ENCODE measurements at places on chromosomes 5 and 9. TPM values are rescaled to one million over a fixed set of nuclear protein-coding genes. Genes with fewer than 3 reads are reported as not detected.

The IL3 gene
- total RNA-seq = not detected

The OGN gene
- total RNA-seq = not detected

The HRCT1 gene
- 1.7 TPM for total RNA-seq

The CNTFR gene
- not detected for total RNA-seq

The HEMGN gene
- total RNA-seq = not detected

The LHFPL2 gene
- 19.4 TPM for total RNA-seq

- no peaks in the 10 kb centered on the region for H3K4me1 ChIP-seq
- no peak overlapping the region for H3K4me3 ChIP-seq
- H3K27ac ChIP-seq = no peak overlapping the region
- peaks cover 5% of the 10 kb centered on the region for H3K36me3 ChIP-seq
- H3K27me3 ChIP-seq = no peaks in the 10 kb centered on the region
Measured at GRCh38 chr9:96412174-96412913, 5.8 kb downstream of the ZNF367 start.

DNA sequence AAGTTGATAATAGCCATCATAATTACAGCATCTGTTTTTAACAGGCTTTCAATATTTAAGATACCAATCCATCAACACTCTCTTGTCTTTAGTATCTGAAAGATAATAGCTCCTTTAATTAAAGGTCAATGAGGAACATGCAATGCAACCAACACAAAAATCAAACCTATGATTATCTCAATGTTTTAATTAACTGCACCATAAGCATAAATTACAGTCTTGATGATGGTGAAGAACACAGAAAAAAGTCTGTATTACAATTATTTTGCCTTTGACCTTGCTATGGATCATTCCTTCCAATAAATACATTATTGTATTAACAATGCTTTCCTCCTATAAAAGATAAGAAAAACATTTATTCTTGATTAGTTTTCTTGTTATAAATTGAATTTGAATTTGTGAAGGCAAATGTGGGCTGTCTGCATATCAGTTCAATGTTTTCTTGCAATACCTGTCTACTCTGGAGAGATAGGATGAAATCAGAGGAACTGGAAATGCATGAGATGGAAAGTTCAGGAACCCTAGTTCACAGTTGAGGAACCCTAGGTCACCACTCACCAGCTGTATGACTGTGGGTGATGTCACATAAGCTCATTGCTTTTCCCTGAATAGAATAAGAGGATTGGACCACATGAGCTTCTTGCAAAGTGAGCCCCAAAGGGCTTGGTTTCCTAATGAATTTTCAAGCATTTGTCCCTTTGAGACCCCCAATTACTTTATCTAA, 58.5 kb upstream of the ANXA1 start:
- peaks cover 7% of the 10 kb centered on the region for H3K4me1 ChIP-seq
- no peak overlapping the region for H3K27ac ChIP-seq
- H3K36me3 ChIP-seq = no peaks in the 10 kb centered on the region
- DNase-seq = no peak
- H3K4me3 ChIP-seq = peak overlapping the region; percentile 27
- no peaks in the 10 kb centered on the region for H3K27me3 ChIP-seq

- H3K36me3 ChIP-seq = no peaks in the 10 kb centered on the region
- peak; percentile 32 for DNase-seq
- peak overlapping the region; percentile 82 for H3K4me3 ChIP-seq
- peak overlapping the region; percentile 60 for H3K27ac ChIP-seq
- H3K4me1 ChIP-seq = peaks cover 14% of the 10 kb centered on the region
Measured at GRCh38 chr5:18745042-18745987, 1111.1 kb downstream of the TAF11L14 start.

- H3K4me3 ChIP-seq = no peak overlapping the region
- no peaks in the 10 kb centered on the region for H3K27me3 ChIP-seq
- H3K36me3 ChIP-seq = no peaks in the 10 kb centered on the region
- H3K4me1 ChIP-seq = no peaks in the 10 kb centered on the region
- no peak overlapping the region for H3K27ac ChIP-seq
Measured at GRCh38 chr5:154653418-154653763, 101.8 kb upstream of the LARP1 start.

- H3K4me3 ChIP-seq = no peak overlapping the region
- H3K36me3 ChIP-seq = no peaks in the 10 kb centered on the region
- H3K4me1 ChIP-seq = no peaks in the 10 kb centered on the region
- no peak for DNase-seq
Measured at GRCh38 chr9:18228101-18228500, 245.9 kb upstream of the ADAMTSL1 start.

- no peaks in the 10 kb centered on the region for H3K36me3 ChIP-seq
- peaks cover 6% of the 10 kb centered on the region for H3K4me1 ChIP-seq
- peaks cover 3% of the 10 kb centered on the region for H3K27me3 ChIP-seq
- peak; percentile 25 for DNase-seq
Measured at GRCh38 chr5:52692039-52692438, 95.7 kb upstream of the ITGA1 start.

GRCh38 chr5:86977190-86977589, 290.5 kb upstream of the RASA1 start:
- H3K27me3 ChIP-seq = no peaks in the 10 kb centered on the region
- H3K4me1 ChIP-seq = peaks cover 21% of the 10 kb centered on the region
- no peak overlapping the region for H3K4me3 ChIP-seq
- no peak overlapping the region for H3K27ac ChIP-seq
- no peak for DNase-seq

- DNase-seq = no peak
- no peak overlapping the region for H3K27ac ChIP-seq
- H3K36me3 ChIP-seq = no peaks in the 10 kb centered on the region
- H3K4me3 ChIP-seq = no peak overlapping the region
Measured at GRCh38 chr5:160926428-160926827, 74.4 kb upstream of the ATP10B start.

GRCh38 chr5:6158974-6159831, 219.1 kb downstream of the MED10 start:
- DNase-seq = peak; percentile 100
- H3K36me3 ChIP-seq = no peaks in the 10 kb centered on the region
- peak overlapping the region; percentile 86 for H3K27ac ChIP-seq
- peaks cover 43% of the 10 kb centered on the region for H3K4me1 ChIP-seq
- no peaks in the 10 kb centered on the region for H3K27me3 ChIP-seq
- peak overlapping the region; percentile 49 for H3K4me3 ChIP-seq

DNA sequence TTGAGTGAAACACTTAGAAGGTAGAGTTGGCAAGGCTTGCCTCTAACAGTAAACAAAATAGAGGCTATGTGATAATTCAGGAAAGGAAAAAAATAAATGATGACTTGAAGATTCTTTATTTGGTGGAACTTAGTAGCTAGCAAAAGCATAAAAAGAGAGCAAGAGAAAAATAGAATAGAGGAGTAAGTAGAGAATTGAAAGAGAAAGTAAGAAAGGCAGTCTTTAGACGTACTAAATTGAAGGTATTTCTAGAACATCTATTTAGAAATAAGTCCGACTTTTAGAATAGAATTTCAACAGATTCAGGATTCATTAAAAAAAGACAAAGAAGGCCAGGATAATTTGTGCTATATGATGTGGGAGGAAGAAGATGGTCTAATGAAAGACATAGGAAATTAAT, 128.1 kb upstream of the MINAR2 start:
- H3K27me3 ChIP-seq = no peaks in the 10 kb centered on the region
- no peaks in the 10 kb centered on the region for H3K4me1 ChIP-seq

DNA sequence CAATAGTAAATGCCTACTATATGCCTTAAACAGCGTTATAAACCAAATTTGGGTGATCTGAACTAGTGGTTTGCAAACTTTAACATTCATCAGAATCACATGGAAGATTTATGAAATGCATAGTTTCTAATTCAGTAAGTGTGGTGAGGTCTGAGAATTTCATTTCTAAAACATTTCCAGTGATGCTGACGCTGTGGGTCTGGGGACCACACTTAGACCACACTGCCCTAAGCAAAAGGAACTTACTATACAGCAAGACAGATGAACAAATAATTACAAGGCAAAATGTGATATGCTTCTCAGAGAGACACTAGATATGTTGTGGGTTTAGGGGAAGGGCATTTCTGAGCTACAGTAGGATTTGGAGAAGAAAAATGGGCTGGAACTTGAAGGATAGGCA, 72.6 kb downstream of the OXCT1 start:
- no peak for DNase-seq
- H3K36me3 ChIP-seq = peaks cover 5% of the 10 kb centered on the region
- no peak overlapping the region for H3K27ac ChIP-seq
- H3K4me1 ChIP-seq = peaks cover 33% of the 10 kb centered on the region
- H3K4me3 ChIP-seq = no peak overlapping the region
- no peaks in the 10 kb centered on the region for H3K27me3 ChIP-seq

GRCh38 chr5:169812786-169813185, 167.5 kb downstream of the INSYN2B start:
- H3K27ac ChIP-seq = no peak overlapping the region
- H3K27me3 ChIP-seq = no peaks in the 10 kb centered on the region
- DNase-seq = no peak

GRCh38 chr9:12166518-12166917, 526.7 kb upstream of the TYRP1 start:
- no peak for DNase-seq
- H3K27ac ChIP-seq = no peak overlapping the region
- H3K27me3 ChIP-seq = no peaks in the 10 kb centered on the region
- H3K36me3 ChIP-seq = no peaks in the 10 kb centered on the region
- no peaks in the 10 kb centered on the region for H3K4me1 ChIP-seq

GRCh38 chr9:35832814-35833213, 3.8 kb downstream of the TMEM8B start:
- no peak overlapping the region for H3K4me3 ChIP-seq
- peaks cover 40% of the 10 kb centered on the region for H3K4me1 ChIP-seq
- no peaks in the 10 kb centered on the region for H3K36me3 ChIP-seq

DNA sequence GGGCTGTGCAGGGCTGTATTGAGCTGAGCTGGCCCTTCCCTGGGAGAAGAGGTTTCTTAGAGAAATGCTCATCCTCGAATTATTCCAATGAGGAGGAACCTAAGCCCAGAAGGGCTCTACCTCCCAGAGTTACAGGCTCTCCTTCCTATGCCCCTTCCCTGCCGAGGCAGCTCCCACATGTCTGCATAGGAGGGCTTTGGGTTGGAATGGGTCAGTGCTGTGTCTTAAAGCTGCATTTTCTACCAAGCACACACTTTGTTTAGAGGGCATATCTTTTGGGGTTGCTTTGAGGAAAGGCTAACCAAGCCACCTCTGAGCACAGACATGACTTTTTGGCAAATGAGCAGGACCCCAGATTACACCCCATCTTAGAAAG, 9.1 kb downstream of the NEK6 start:
- no peak overlapping the region for H3K4me3 ChIP-seq
- H3K27ac ChIP-seq = peak overlapping the region; percentile 86
- no peaks in the 10 kb centered on the region for H3K27me3 ChIP-seq
- H3K36me3 ChIP-seq = peaks cover 2% of the 10 kb centered on the region
- no peak for DNase-seq

GRCh38 chr5:28954074-28954473, 1915.7 kb upstream of the CDH9 start:
- no peaks in the 10 kb centered on the region for H3K36me3 ChIP-seq
- H3K27me3 ChIP-seq = no peaks in the 10 kb centered on the region
- no peaks in the 10 kb centered on the region for H3K4me1 ChIP-seq

DNA sequence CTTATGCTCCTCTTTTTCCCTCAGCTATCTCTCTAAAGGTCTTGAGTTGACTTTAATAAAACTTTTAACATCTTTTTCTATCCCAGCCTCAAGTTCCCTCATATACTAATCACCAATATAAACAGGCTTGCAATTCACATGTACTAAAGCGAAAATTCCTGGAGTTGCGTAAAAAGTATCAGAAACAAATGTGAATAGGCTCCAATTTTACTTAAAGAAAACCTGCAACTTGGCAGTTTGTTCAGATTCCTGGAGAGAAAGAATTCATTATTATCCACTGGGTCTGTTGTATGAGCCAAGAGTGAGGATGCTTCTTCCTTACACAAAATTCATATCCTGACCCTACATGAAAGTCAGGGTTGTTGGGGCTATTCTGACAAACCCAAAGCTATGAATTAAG, 384.2 kb downstream of the DTWD2 start:
- no peaks in the 10 kb centered on the region for H3K4me1 ChIP-seq
- H3K27me3 ChIP-seq = no peaks in the 10 kb centered on the region
- H3K27ac ChIP-seq = no peak overlapping the region
- H3K36me3 ChIP-seq = no peaks in the 10 kb centered on the region
- no peak for DNase-seq
- H3K4me3 ChIP-seq = no peak overlapping the region

DNA sequence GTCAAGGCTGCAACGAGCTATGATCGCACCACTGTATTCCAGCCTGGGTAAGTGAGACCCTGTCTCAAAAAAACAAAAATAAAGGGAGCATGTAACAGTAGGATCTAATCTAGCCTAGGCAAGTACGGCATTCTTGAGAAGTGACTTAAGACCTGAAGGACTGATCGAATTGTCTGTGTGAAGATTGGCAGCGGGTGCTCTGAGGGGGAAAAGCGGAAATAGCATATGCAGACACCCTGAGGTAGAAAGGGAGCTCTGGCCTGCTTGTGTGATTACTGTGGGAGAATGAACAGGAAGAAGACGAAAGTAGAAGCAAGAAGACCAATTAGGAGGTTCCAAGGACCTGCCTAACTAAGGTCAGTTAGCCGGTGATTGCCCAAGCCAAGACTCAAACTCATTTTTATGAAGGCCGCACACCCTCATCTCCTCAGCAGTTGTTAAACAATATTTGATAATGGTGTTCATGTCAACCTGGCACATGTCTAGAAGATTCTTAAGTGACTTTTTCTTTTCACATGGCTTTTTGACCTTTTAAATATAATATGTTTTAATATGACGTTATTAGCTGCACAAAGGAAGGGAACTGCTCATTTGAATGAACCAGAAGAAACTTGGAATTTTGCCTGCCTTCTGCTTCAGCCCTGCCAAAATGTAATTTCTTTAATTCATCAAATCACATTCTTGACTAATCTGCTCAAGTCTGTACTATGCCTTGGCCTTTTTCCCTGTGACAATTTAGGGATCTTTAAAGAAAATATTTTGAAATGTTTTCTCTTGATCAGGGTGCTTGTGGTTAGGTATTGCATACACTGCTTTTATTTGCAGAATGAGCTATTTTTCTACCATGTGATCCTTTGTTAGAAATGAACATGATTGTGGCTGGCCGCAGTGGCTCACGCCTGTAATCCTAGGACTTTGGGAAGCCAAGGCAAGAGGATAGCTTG, 289.2 kb upstream of the DMRT1 start:
- no peaks in the 10 kb centered on the region for H3K36me3 ChIP-seq
- no peaks in the 10 kb centered on the region for H3K27me3 ChIP-seq
- no peak overlapping the region for H3K4me3 ChIP-seq
